Esophagus squamous epithelium (tissue), 5 donors: ENCODE measurements at places on chromosomes 13 and 19. TPM values are rescaled to one million over a fixed set of nuclear protein-coding genes. Genes with fewer than 3 reads are reported as not detected.

Gene KDELR1
- 63.5 TPM for total RNA-seq

Gene IL12RB1
- total RNA-seq: 1.9 TPM

Gene RNF113B
- not detected for total RNA-seq

Gene CRX
- not detected for total RNA-seq

DNA sequence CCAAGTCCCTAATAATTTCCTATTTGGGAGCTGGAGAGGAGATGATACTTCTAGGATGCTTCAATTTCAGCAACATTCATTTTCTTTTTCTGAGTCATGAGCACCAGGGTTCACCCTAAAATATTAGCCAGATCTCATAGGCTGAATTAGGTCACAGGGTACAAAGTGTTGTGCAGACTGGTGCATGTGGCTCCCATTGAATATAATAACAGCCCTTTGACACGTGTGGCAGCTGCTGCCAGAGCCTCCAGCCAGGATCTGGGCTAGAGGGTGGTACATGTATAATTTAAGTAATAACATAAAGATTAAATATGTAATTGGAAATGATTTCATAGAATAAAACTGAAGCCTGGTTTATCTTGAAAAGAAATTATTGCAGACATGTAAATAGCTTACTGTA, 244.9 kb downstream of the ATP8A2 start:
- H3K4me1 ChIP-seq: no peaks in the 10 kb centered on the region
- H3K27me3 ChIP-seq: no peaks in the 10 kb centered on the region
- H3K4me3 ChIP-seq: no peak overlapping the region
- H3K27ac ChIP-seq: no peak overlapping the region

DNA sequence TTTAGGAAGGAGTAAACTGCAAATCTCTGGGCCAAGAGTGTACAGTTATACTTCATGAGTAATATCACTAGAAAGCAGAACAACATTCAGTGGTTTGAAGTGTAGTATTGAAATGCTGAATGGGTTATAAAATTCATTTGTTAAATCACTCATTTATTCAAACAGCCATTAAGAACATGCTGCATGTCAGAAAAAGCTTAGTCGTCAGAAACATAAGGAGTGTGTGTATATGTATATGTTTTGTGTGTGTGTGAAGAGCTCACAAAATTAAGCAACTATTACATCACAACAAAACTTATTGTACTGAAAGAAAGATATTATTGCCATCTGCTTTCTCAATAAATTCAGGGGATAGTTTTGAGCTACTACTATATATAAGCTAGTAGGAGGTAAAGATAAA, 165.4 kb upstream of the PCDH9 start:
- no peak overlapping the region for H3K4me3 ChIP-seq
- no peaks in the 10 kb centered on the region for H3K27me3 ChIP-seq
- DNase-seq: no peak
- H3K4me1 ChIP-seq: no peaks in the 10 kb centered on the region

GRCh38 chr19:45130888-45131615, 29.7 kb downstream of the NKPD1 start:
- H3K4me1 ChIP-seq: peaks cover 3% of the 10 kb centered on the region
- peaks cover 22% of the 10 kb centered on the region for H3K36me3 ChIP-seq
- no peak overlapping the region for H3K4me3 ChIP-seq

GRCh38 chr13:21913010-21913409, 242.1 kb downstream of the FGF9 start:
- no peaks in the 10 kb centered on the region for H3K36me3 ChIP-seq
- no peak overlapping the region for H3K4me3 ChIP-seq
- no peak for DNase-seq
- H3K27ac ChIP-seq: no peak overlapping the region

DNA sequence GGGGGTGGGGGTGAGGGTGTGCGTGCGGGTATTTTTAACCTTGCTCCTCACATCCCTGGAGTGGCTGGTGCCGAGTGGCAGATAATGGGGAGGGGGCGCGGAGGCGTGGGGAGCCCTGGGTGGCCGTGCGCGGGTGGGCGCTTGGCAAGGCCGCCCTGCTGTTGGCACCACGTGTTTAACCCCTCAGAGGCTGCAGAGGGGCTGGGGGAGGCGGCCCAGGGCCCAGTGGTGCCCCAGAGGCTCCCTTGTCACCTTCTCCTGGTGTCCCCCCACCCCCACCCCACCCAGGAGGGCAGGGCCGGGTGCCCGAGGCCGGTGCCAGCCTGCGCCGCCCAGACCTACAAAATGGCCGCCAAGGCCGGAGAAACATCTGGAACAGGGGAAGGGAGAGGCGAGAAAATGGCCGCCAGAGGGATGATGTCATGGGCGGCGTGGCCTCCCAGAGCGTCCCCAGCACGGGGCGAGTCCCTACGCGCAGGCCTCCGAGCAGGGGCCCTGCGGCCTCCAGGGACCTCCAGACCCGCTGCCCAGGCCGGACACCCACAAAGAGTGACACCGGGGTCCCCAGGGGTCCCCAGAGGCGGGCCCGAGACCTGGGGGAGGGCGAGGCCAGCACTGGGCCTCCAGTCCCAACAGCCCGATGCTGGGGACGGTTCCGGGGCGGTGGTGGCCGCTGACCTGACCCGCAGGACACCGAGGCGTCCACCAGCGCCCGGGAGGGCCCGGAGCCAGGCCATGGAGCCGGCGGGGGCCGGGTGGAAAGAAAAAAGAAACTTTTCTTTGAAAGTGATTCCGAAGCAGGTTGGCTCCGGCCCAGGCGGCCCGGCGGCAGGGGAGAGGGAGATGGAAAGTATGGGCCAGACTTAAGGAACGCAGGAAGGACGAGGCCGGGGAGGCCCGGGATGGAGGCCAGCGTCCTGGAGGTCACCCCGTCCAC, 38.2 kb downstream of the NFIC start:
- peaks cover 64% of the 10 kb centered on the region for H3K4me1 ChIP-seq
- peak overlapping the region; percentile 47 for H3K4me3 ChIP-seq
- no peak for DNase-seq
- no peaks in the 10 kb centered on the region for H3K27me3 ChIP-seq
- peak overlapping the region; percentile 98 for H3K27ac ChIP-seq

GRCh38 chr13:114096031-114096485, 36.4 kb downstream of the RASA3 start:
- no peak overlapping the region for H3K4me3 ChIP-seq
- peaks cover 9% of the 10 kb centered on the region for H3K4me1 ChIP-seq
- H3K27me3 ChIP-seq: no peaks in the 10 kb centered on the region
- no peak for DNase-seq
- H3K27ac ChIP-seq: no peak overlapping the region
